ENCODE measurements at places on chromosomes 12 and 14.

DNA sequence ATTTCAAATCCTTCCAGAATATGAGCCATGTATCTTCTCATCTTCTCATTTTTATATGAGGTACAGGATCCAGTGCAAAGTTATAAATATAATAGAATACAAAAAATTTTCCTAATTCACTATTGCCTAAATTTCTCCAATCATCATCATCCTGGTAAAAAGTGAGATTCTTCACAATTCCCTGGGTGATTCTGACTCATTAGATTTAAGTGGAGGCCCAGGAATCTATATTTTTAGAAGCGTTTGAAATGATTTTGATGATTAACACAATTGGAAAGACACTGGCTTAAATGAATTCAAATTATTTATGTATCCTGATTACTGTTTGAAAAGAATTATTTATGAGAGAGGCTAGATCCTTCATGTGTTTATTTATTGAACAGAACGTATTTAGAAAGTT lies 380.3 kb upstream of the PDE3A start:
- DNase-seq: no peak

DNA sequence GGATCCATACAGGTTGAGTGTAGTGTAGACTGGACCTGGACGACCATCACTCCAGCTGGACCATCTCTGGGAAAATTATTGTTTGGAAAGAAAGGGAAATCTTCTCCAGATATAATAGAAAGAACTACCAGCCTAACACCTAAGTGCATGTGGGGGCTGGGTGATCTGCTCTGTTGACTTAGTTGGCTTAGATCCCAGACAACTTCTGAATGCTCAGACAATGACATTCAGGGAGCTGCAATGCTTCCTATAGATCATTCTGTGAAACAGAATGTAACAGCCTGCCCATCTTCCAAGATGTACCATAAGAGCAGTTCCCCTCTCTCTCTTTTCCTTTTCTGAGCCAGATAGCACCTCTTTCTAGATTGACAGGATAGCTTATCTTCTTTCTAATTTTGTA lies 572.8 kb upstream of the STXBP6 start:
- DNase-seq: no peak

GRCh38 chr14:69685716-69686115 lies 74.3 kb downstream of the SUSD6 start:
- peak; percentile 67 for DNase-seq

- no peak for DNase-seq
Measured at GRCh38 chr12:115210533-115211252, 526.7 kb upstream of the TBX3 start.

DNA sequence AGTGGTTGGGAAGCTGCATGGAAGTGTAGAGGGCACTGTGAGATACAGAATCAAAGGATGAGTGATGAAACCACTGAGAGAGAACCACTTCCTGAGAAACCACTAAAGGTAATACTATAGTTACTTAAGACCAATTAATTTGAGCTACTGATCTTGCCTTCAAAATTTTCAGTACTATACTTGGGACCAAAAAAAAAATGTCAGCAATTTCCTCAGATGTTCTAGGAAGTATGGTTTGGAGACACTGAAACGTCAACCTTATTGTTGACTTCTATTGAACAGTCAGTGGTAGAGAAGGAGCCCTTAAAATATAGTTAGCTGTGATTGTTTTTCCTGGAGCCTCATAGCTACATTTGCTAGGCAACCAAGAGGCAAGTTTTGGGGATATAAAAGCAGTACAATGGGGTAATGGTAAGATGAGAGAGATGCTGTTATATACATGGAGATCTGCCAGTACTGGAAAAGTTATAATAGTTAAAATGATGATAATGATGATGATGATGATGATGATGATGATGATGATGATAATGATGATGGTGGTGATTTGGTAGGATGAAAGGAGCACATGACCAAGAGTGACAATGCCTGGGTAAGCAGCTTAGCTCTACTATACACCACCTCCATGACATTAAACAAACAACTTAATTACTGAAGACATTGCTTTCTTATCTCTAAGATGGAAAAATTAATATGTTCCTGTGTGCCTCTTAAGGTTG lies 300.9 kb upstream of the G2E3 start:
- no peak for DNase-seq

DNA sequence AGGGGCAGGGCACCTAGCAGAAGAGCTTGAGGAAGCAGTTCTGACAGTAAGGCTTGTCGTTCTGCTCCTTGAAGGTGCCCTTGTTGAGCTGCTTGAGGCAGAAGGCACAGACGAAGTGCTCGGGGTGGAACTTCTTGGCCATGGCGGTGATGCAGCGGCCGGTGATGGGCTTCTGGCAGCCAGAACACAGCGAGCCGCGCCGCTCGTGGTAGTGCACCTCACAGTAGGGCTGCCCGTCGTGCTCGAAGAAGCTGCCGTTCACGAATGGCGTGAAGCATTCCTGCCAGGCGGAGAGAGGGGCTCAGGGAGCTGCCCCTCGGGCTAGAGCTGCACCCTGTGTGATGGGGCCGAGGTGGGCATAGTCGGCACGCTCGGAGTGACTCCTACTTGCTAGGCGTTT lies 11.4 kb upstream of the RPLP0 start:
- no peak for DNase-seq

DNA sequence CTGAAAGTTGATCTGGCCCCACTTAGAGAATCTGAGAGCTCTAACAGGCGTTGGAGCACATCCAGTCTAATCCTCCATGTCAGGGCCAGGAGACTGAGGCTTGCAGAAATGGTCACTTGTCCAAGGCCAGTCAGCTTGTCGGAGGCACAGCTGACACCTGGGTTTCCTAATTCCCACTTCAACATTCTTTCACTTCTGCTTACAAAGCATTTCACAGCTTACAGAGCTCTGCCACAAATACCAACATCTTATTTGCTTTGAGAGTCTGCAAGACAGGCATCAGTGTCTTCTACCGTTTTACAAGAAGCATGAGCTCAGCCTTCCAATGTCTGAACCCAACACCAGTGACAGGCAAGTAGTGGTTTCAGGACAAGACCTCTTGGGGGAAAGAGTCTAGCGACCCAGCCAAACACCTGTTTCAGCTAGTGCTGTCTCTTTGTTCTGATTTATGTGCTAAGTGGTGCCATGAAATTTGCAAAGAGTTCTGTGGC lies 31.8 kb downstream of the ISCA2 start:
- DNase-seq: no peak

DNA sequence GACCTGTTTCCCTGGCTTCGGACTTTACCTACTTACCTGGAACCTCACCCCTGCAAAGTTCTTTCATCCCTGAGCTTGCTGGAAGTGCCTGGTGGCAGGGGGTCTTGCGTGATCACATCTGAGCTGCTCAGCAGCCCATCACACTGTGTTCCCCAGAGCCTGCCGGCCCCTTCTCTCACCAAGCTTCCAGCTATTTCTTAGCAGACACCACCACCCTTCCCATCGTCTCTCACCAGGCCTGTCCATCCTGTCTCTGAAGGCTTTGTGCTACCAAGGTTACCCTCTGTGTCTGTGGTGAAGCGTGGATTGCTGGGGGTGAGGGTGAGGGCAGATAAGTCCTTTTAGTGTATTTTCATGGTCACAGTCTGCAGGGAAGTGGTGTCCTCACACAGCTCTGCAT lies 78.8 kb upstream of the NRXN3 start:
- DNase-seq: no peak

GRCh38 chr12:16622338-16622737 lies 16.4 kb upstream of the LMO3 start:
- no peak for DNase-seq

GRCh38 chr14:81178063-81178462 lies 42.7 kb downstream of the GTF2A1 start:
- DNase-seq: no peak

DNA sequence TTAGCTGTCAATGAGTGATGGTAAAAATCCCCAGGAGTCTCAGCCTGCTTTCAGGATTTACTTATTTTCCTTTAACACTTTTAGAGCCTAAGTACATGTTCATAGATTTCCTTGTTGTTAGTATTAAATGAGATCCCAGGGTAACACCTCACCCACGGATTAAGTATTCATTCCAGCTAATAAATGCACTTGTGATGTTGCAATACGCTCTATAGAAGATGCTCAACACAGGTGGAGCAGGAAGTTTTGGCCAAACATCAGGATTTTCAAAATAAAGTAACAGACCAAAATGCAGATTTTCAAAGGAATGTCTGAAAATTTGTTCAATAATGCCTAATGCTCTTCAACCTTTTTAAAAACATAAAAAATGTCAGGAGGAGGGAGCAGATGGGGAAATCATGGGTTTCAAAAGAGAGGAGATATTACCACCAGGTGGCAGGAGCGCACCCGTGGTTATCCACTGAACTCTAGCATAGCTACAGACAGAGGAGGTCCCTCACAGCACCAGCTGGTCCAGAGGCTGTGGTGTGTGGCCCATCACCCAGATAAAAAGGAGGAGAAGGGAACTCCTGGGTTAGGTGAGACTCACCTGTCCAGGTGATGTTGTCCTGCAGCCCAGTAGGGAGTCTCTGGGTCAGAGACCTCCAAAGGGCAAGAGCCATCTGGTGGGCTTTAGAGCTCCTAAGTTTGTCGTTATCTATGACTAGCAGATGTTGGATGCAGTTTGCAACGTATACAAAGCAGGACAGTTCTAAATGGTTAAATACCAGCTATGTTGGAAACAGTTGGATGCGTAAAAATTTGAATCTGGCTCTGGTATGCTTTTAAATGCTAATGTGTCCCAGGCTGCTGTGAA lies 1158.4 kb upstream of the TMEM132C start:
- peak; percentile 54 for DNase-seq

GRCh38 chr12:21301-22189 lies 45.0 kb upstream of the IQSEC3 start:
- DNase-seq: peak; percentile 17

DNA sequence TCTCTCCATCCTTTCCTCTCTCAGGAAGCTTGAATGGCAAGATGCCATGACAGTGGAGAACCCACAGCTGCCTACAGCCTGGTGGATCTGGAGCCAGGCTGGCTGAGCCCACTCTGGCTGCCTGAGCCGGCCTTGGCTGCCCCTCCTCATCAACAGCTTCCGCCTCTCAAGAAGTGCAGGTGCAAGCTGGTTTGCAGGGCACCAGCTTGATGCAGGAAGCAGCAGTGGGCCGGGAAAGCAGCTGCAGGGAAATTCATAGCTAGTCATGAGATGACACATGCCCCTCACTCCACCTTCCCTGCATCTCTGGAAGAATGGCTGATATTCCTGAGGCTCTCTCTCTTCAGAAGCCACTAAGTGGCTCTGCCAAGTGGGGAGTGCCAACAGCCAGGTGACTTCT lies 289.1 kb downstream of the RPS29 start:
- no peak for DNase-seq

- DNase-seq: no peak
Measured at GRCh38 chr12:47065546-47065945, 13.9 kb upstream of the PCED1B start.

DNA sequence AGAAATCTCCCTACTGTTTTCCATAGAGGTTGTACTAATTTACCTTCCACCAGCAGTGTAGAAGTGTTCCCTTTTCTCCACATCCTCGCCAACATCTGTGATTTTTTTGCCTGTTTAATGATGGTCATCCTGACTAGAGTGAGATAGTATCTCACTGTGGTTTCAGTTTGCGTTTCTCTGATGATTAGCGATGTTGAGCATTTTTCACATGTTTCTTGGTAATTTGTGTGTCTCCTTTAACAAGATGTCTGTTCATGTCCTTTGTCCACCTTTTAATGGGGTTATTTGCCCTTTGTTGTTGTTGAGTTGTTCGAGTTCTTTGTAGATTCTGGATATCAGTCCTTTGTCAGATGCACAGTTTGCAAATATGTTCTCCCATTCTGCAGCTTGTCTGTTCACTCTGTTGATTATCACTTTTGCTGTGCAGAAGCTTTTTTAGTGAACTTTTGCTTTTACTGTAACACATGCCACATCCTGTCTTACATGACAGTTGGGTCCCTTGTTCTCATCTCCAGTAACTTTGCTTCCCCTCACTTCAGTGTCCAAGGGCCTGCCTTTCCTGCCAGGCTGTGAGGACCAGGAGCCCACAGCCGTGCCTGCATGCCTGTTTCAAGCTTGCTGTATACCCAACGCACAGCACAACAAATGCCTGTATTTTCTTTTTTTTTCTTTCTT lies 64.9 kb downstream of the SPRING1 start:
- no peak for DNase-seq

DNA sequence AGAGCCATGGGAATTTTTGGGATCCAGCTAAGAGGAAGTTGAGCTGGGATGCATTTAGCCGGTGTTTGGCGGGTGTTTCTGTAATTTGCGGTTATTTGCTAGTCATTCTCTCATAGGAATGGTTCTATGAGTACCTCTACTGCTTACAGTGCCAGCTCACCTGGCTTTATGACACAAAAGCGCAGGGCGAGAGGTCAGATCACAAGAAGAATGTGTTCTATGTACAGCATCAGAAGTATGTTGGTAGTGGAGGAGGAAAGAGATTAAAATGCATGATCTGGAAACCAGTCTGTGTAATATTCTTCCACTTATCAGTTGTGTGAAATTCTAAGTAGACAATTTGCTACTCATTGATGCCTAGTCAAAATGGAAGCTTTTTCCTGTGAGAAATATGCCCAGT lies 173.3 kb downstream of the ADCK1 start:
- DNase-seq: no peak

GRCh38 chr12:80692114-80692513 lies 15.3 kb upstream of the MYF6 start:
- no peak for DNase-seq

- DNase-seq: no peak
Measured at GRCh38 chr12:3747543-3747942, 5.4 kb downstream of the CRACR2A start.

- no peak for DNase-seq
Measured at GRCh38 chr14:68084256-68084655, 264.7 kb downstream of the RAD51B start.

DNA sequence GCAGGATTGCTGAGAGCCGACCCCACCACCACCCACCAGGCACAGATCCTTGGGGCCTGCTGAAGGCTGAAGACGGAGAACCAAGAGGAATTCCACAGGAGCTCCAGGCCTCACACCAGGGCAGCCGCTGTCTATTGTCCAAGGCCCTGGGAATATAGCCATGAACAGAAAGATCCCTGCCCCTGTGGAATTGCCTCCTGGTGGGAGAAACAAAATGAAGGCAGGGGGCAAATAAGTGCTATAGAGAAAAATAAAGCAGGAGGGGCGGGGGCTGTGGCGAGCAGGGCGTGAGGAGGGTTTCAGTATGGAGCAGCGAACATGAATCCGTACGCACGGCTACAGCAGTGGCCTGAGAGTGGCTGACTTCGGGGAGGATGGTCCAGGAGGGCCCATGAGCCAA lies 96.1 kb downstream of the EML1 start:
- no peak for DNase-seq

DNA sequence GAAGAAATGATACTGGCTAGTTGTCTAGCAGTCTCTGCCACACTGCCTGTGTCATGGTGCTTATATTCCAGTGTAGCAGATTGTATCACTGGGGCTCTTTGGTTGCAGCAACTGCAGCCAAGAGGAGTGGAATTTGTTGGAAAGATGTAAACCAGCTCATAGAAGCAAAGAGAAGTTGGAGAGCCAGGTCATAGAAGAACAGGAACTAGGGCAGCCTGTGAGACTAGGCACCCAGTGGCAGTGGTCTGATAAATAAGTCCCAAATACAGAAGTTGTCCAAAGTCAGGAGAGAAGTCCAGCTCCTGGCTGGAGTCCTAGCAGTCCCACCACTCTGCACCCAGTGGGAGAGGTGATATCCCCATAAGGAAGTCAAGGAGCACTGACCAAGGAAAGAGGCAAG lies 172.5 kb upstream of the ARID2 start:
- DNase-seq: no peak

Data from left hindlimb (tissue), 1 donor.